ENCODE measurements at places on chromosomes 3 and 15. TPM values are rescaled to one million over a fixed set of nuclear protein-coding genes. Genes with fewer than 3 reads are reported as not detected.

DNA sequence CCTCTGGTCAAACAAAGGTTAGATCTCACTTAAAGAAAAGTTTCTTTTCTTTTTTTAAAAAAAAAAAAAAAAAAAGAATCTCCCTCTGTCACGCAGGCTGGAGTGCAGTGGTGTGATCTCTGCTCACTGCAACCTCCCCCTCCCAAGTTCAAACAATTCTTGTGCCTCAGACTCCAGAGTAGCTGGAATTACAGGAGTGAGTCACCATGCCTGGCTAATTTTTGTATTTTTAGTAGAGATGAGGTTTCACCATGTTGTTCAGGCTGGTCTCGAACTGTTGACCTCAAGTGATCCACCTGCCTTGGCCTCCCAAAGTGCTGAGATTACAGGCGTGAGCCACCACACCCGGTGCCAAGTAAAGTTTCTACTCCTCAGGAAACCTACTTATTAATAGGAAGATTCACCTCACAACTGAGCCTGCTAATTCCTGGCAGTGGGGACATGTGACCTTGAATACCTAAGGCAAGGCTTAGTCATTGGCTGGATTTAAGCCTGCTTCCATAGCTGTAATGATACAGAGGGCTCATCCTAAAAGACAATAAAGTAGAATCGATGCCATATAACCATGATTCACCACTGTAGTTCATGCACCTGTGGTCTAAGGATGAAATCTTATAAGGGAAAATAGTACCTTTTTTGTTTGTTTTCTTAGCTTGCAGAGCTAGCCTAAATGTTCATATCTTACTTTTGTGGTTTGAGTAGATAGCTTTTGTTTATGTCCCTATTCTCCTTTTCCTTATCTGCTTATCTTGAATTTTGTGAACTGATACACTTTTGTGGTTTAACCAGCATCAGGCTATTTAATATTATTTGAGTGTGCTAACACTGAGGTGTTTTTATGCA lies 24.8 kb upstream of the RBMS3 start:
- H3K36me3 ChIP-seq, result no peaks in the 10 kb centered on the region
- DNase-seq, result no peak
- no peaks in the 10 kb centered on the region for H3K4me1 ChIP-seq

- no peaks in the 10 kb centered on the region for H3K4me1 ChIP-seq
- no peak overlapping the region for H3K27ac ChIP-seq
- H3K4me3 ChIP-seq, result no peak overlapping the region
- DNase-seq, result no peak
- H3K36me3 ChIP-seq, result no peaks in the 10 kb centered on the region
Observed at GRCh38 chr3:193046371-193046770, 128.7 kb upstream of the MB21D2 start.

DNA sequence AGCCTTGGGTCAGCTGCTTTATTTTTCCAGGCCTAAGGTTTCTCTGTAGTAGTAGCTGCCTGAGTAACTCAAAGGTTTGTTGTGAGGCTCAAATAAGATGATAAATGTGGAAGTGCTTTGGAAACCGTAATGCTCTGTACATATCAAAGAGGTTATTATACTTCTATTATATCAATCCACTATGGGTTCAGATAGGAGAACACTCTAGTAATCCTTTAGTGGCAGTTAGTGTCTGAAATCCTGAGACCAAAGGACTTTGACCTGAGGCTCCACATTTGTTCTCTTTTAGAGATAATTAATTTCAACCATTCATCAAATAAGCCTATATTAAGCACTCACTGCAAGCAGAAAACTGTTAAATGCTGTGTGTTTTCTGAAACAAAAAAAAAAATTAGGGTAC lies 128.6 kb upstream of the BCL6 start:
- no peaks in the 10 kb centered on the region for H3K27me3 ChIP-seq
- H3K4me1 ChIP-seq, result no peaks in the 10 kb centered on the region
- no peak for DNase-seq
- H3K27ac ChIP-seq, result no peak overlapping the region

DNA sequence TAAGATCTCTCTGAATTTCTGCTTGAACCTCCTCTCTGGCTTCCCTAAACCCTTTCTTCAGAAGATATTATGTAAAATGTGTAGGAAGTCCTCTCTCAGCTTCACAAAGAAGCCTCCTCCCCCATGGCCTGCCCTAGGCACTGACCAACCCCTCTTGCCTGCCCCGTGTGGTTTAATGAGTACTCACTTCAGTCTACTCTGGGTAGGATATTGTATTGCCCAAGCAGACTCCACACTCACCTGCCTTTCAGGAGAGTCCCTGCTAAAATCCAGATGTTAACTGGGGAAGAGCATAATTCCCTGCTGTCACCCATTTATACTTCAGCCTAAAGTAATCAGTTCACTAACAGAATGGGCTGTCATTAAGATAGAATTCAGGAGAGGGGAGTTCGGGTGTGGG lies 2.6 kb upstream of the AGBL1 start:
- H3K4me3 ChIP-seq, result no peak overlapping the region
- H3K27ac ChIP-seq, result no peak overlapping the region
- no peak for DNase-seq
- H3K27me3 ChIP-seq, result no peaks in the 10 kb centered on the region
- H3K4me1 ChIP-seq, result no peaks in the 10 kb centered on the region
- H3K36me3 ChIP-seq, result no peaks in the 10 kb centered on the region

- no peak overlapping the region for H3K4me3 ChIP-seq
- H3K36me3 ChIP-seq, result no peaks in the 10 kb centered on the region
- no peaks in the 10 kb centered on the region for H3K4me1 ChIP-seq
Observed at GRCh38 chr15:42691770-42692169, 45.2 kb downstream of the CDAN1 start.

- no peaks in the 10 kb centered on the region for H3K27me3 ChIP-seq
- H3K4me3 ChIP-seq, result no peak overlapping the region
- no peak overlapping the region for H3K27ac ChIP-seq
- H3K36me3 ChIP-seq, result no peaks in the 10 kb centered on the region
- H3K4me1 ChIP-seq, result no peaks in the 10 kb centered on the region
- no peak for DNase-seq
Observed at GRCh38 chr15:98529205-98530145, 118.9 kb upstream of the IGF1R start.

- DNase-seq, result no peak
- no peaks in the 10 kb centered on the region for H3K27me3 ChIP-seq
- peaks cover 10% of the 10 kb centered on the region for H3K4me1 ChIP-seq
- peak overlapping the region; percentile 36 for H3K4me3 ChIP-seq
Observed at GRCh38 chr3:46846624-46847542, 16.4 kb downstream of the MYL3 start.

GRCh38 chr15:62109982-62110851 lies 43.4 kb downstream of the C2CD4A start:
- no peaks in the 10 kb centered on the region for H3K36me3 ChIP-seq
- H3K27ac ChIP-seq, result no peak overlapping the region
- no peaks in the 10 kb centered on the region for H3K4me1 ChIP-seq
- no peak for DNase-seq
- no peak overlapping the region for H3K4me3 ChIP-seq
- H3K27me3 ChIP-seq, result no peaks in the 10 kb centered on the region

- H3K36me3 ChIP-seq, result no peaks in the 10 kb centered on the region
- H3K4me3 ChIP-seq, result no peak overlapping the region
Observed at GRCh38 chr15:80823120-80823519, 44.0 kb downstream of the CEMIP start.

DNA sequence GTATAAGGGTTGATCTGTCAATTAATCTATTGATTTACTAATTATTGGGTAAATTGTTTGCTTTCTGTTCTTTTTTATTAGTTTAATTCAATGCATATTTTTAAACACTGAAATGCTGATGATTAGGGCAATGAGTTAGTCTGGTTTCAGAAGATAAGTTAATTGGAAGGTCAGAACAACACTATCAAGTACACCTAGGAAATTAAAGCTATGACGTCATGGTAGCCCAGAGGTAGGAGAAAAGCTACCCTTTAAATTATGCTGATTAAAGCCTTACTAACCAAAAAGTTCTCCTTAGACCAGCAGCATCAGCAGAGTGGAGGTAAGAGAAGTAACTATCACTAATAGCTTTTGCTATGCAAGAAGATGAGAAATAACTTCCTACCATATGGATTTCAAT lies 770.4 kb upstream of the ARPP21 start:
- no peaks in the 10 kb centered on the region for H3K36me3 ChIP-seq
- no peak overlapping the region for H3K27ac ChIP-seq
- no peak for DNase-seq
- H3K4me3 ChIP-seq, result no peak overlapping the region

DNA sequence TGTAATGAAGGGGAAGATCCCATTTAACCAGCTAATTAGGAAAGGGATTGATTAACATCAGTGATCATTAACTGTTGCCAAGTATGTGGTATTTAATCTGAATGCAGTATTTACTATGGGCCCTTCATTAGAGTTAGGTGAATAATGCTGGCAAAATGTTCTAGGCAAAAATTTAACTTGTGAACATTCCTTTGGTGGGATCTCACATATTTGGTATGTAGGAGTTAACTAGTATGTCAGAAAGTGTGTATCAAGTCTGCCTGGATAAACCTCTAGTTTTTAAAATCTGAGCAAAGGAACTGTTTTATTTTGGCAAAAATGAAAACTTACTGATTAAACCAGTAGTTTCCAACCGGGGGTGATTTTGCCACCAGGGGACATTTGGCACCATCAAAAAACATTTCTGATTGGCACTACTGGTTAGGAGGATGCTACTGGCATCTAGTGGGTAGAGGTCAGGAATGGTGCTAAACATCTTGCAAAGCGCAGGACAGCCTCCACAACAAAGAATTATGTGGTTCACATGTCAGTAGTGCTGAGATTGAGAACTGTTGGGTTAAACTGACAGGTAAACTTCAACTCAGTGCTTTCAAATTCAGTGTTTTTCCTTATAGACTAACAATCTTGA lies 22.5 kb downstream of the LRTM1 start:
- H3K4me1 ChIP-seq, result no peaks in the 10 kb centered on the region
- H3K27me3 ChIP-seq, result no peaks in the 10 kb centered on the region
- no peaks in the 10 kb centered on the region for H3K36me3 ChIP-seq
- no peak overlapping the region for H3K4me3 ChIP-seq
- no peak for DNase-seq

GRCh38 chr15:31457631-31458526 lies 131.2 kb downstream of the KLF13 start:
- H3K27me3 ChIP-seq, result no peaks in the 10 kb centered on the region
- H3K4me1 ChIP-seq, result peaks cover 10% of the 10 kb centered on the region
- H3K36me3 ChIP-seq, result no peaks in the 10 kb centered on the region

- H3K4me1 ChIP-seq, result peaks cover 38% of the 10 kb centered on the region
- H3K4me3 ChIP-seq, result no peak overlapping the region
- no peaks in the 10 kb centered on the region for H3K27me3 ChIP-seq
- peaks cover 15% of the 10 kb centered on the region for H3K36me3 ChIP-seq
- no peak for DNase-seq
Observed at GRCh38 chr3:88152841-88153240, 3.1 kb downstream of the C3orf38 start.

DNA sequence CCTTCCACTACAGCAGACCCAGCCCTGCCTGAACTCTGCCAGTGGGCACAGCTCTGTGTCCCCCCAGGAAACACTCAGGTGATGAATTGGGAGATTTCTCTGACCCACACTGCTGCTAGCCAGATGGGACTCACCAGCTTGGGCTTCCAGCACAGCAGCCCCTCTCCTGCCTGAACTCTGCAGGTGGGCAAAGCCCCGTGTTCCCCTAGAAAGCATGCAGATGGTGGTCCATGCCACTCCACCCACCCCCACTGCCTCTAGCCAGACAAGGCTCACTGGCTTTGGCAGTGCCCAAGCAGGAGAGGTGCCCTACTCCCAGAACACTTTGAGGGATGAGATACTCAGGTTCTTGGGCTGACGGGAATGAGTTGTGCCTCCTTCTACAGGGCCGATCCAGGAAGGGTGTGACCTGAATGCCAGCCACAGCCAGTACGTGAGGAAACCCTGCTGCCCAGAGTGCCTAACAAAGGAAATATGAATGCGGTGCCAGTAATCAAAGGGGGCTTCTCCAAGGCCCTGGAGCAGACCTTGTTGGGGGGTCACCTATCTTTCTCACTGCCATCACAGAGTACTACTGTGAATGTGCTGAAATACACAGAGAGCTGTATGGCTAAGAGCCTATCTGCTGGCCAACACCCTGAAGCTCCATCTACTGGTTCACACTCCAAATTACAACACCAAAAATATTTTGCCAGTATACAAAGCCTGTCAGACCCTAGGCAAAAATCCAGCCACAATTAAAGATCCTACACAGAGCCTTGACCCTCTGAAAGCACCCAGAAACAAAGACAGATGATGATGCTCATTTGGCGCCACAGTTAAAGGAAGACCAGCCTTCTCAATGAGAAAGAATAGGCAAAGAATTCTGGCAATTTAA lies 61.9 kb downstream of the BTLA start:
- H3K27ac ChIP-seq, result no peak overlapping the region
- H3K4me3 ChIP-seq, result no peak overlapping the region
- no peaks in the 10 kb centered on the region for H3K27me3 ChIP-seq
- peaks cover 9% of the 10 kb centered on the region for H3K4me1 ChIP-seq

- H3K36me3 ChIP-seq, result no peaks in the 10 kb centered on the region
- no peaks in the 10 kb centered on the region for H3K27me3 ChIP-seq
- no peak for DNase-seq
- H3K27ac ChIP-seq, result no peak overlapping the region
- peaks cover 8% of the 10 kb centered on the region for H3K4me1 ChIP-seq
- H3K4me3 ChIP-seq, result no peak overlapping the region
Observed at GRCh38 chr3:100665230-100665629, 44.1 kb upstream of the TFG start.

- H3K27me3 ChIP-seq, result peaks cover 7% of the 10 kb centered on the region
- H3K27ac ChIP-seq, result peak overlapping the region; percentile 18
- H3K4me1 ChIP-seq, result peaks cover 8% of the 10 kb centered on the region
- H3K36me3 ChIP-seq, result no peaks in the 10 kb centered on the region
- peak overlapping the region; percentile 60 for H3K4me3 ChIP-seq
Observed at GRCh38 chr3:179450901-179451264, 387 bp downstream of the GNB4 start.

DNA sequence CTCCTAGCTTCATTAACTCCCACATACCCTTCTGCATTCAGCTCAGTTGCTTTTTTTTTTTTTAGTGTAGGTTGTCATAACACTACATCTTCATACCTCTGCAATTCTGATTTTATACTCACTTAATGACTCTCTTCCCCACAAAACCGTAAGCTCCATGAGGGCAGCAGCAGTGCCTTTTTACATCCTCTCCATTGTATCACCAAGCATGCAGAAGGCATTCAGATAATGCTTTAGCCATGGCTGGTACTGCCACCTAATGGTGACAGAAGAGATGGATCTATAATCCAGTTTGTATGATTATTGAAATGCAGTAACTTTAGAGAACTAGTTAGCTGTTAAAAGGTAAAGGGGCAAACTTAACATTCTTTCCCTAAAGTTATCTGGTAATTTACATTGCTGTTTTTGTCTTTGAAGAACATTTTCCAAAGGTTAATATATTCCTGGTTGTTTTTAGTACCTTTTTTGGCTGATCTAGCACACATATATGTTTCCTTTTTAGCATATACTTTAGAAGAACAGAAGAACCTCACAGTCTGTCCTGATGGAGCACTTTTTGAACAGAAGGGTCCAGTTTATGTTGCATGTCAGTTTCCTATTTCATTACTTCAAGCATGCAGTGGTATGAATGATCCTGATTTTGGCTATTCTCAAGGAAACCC lies 36.8 kb downstream of the ATP1B3 start:
- no peaks in the 10 kb centered on the region for H3K4me1 ChIP-seq
- peaks cover 16% of the 10 kb centered on the region for H3K36me3 ChIP-seq
- no peak overlapping the region for H3K27ac ChIP-seq
- H3K4me3 ChIP-seq, result no peak overlapping the region

Gene CD96
- 80.9 TPM for total RNA-seq

Gene FETUB
- total RNA-seq, result not detected

Measured in CD8-positive, alpha-beta memory T cell (primary cell).